ENCODE measurements at places on chromosomes 4 and X.

DNA sequence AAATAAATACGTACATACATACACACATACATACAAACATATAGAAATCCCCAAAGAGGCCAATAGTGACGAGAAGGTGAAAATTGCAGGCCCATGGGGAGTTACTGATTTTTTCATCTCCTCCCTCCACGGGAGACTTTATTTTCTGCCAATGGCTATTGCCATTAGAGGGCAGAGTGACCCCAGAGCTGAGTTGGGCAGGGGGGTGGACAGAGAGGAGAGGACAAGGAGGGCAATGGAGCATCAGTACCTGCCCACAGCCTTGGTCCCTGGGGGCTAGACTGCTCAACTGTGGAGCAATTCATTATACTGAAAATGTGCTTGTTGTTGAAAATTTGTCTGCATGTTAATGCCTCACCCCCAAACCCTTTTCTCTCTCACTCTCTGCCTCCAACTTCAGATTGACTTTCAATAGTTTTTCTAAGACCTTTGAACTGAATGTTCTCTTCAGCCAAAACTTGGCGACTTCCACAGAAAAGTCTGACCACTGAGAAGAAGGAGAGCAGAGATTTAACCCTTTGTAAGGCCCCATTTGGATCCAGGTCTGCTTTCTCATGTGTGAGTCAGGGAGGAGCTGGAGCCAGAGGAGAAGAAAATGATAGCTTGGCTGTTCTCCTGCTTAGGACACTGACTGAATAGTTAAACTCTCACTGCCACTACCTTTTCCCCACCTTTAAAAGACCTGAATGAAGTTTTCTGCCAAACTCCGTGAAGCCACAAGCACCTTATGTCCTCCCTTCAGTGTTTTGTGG is 180.7 kb downstream of the AR start:
- no peak overlapping the region for H3K27ac ChIP-seq
- H3K27me3 ChIP-seq = no peaks in the 10 kb centered on the region
- H3K4me3 ChIP-seq = no peak overlapping the region
- DNase-seq = no peak
- peaks cover 10% of the 10 kb centered on the region for H3K36me3 ChIP-seq
- H3K4me1 ChIP-seq = no peaks in the 10 kb centered on the region

- peaks cover 4% of the 10 kb centered on the region for H3K27me3 ChIP-seq
- no peak overlapping the region for H3K27ac ChIP-seq
- H3K4me1 ChIP-seq = no peaks in the 10 kb centered on the region
- no peak for DNase-seq
- no peaks in the 10 kb centered on the region for H3K36me3 ChIP-seq
Measured at GRCh38 chrX:29813174-29813573, 402.2 kb upstream of the MAGEB2 start.

- H3K4me3 ChIP-seq = no peak overlapping the region
- H3K27ac ChIP-seq = no peak overlapping the region
- no peaks in the 10 kb centered on the region for H3K4me1 ChIP-seq
- H3K36me3 ChIP-seq = no peaks in the 10 kb centered on the region
Measured at GRCh38 chr4:90317785-90318184, 190.6 kb downstream of the CCSER1 start.

GRCh38 chr4:18077808-18078207 is 56.3 kb upstream of the LCORL start:
- H3K27ac ChIP-seq = no peak overlapping the region
- DNase-seq = no peak
- no peaks in the 10 kb centered on the region for H3K4me1 ChIP-seq
- H3K27me3 ChIP-seq = no peaks in the 10 kb centered on the region
- no peak overlapping the region for H3K4me3 ChIP-seq

- H3K27me3 ChIP-seq = no peaks in the 10 kb centered on the region
- DNase-seq = no peak
- H3K4me1 ChIP-seq = no peaks in the 10 kb centered on the region
- no peaks in the 10 kb centered on the region for H3K36me3 ChIP-seq
- no peak overlapping the region for H3K27ac ChIP-seq
- H3K4me3 ChIP-seq = no peak overlapping the region
Measured at GRCh38 chrX:22268706-22269105, 4.0 kb upstream of the CBLL2 start.

DNA sequence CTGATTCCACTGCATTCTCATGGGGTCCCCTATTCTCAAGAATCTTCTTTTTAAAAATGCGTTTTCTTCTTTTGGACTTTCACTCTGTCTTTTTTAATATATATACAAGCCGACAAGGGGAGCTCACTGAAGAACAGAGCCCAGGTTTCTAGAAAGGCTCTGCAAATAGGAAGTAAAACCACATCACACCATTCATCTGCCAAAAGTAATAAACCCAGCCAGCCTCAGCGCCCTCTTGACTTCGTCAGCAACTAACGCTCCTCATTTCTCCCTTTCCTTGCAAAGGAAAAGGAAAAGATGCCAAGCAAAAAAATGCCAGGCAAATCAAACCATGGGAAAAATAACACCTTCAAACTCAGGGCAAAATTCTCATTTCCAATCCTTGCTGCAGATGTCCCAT is 136.4 kb downstream of the HHIP start:
- no peaks in the 10 kb centered on the region for H3K27me3 ChIP-seq
- H3K36me3 ChIP-seq = no peaks in the 10 kb centered on the region
- no peak overlapping the region for H3K27ac ChIP-seq

DNA sequence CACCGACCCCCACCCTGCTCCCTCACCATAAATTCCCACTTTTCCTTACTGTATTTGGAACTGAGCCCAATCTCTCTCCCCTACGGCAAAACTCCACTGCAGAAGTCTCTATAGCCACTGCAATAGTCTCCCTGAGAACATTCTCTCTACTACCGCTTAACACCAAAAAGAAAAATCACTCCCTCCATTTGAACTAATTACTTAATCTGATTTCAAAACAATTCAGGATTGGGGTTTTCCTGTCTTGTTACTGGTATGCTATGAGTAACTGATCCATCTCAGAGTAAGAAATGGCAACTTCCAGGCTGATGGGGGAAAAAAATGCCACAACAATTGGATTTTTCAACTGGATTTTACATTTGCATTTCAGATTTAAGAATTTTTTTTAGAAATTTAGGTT is 5.8 kb downstream of the PAPSS1 start:
- no peaks in the 10 kb centered on the region for H3K4me1 ChIP-seq
- H3K4me3 ChIP-seq = no peak overlapping the region
- H3K36me3 ChIP-seq = no peaks in the 10 kb centered on the region
- no peaks in the 10 kb centered on the region for H3K27me3 ChIP-seq
- DNase-seq = no peak
- H3K27ac ChIP-seq = no peak overlapping the region

DNA sequence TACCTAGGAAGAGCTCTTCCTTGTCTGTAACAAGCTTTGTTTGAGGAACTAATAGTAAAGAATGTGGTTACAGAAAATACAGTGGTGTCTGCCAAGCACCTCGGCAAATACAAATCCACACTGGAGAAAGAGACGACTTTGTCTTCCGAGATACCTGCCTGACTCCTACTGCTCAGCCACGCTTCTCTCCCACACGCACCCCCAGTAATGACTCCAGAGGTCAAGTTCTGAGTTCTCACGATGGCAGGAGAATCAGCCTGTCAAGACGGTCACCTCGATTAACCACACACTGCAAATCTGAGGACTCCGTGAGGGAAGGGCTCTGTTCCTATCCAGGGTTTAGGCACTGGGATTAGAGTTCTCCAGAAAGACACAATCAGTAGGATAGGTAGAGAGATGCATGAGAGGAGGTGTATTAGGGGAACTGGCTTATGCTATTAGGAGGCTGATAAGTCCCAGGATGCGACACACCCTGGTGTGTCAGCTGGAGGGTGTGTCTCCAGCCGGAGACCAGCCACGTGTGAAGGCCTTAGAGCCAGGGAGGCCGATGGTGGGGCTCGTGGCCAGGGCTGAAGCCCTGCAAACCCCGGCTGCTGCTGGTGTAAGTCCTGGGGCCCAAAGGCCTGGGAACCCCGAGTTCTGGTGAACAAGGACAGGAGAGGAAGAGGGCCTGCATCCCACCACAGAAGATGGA is 8.4 kb upstream of the TRIML2 start:
- H3K27ac ChIP-seq = no peak overlapping the region
- no peaks in the 10 kb centered on the region for H3K27me3 ChIP-seq
- no peak overlapping the region for H3K4me3 ChIP-seq
- no peaks in the 10 kb centered on the region for H3K36me3 ChIP-seq
- DNase-seq = no peak
- H3K4me1 ChIP-seq = no peaks in the 10 kb centered on the region

GRCh38 chr4:70365479-70365878 is 4.9 kb downstream of the SMR3A start:
- H3K27ac ChIP-seq = no peak overlapping the region
- no peak for DNase-seq
- no peaks in the 10 kb centered on the region for H3K4me1 ChIP-seq
- H3K27me3 ChIP-seq = no peaks in the 10 kb centered on the region
- H3K36me3 ChIP-seq = no peaks in the 10 kb centered on the region

DNA sequence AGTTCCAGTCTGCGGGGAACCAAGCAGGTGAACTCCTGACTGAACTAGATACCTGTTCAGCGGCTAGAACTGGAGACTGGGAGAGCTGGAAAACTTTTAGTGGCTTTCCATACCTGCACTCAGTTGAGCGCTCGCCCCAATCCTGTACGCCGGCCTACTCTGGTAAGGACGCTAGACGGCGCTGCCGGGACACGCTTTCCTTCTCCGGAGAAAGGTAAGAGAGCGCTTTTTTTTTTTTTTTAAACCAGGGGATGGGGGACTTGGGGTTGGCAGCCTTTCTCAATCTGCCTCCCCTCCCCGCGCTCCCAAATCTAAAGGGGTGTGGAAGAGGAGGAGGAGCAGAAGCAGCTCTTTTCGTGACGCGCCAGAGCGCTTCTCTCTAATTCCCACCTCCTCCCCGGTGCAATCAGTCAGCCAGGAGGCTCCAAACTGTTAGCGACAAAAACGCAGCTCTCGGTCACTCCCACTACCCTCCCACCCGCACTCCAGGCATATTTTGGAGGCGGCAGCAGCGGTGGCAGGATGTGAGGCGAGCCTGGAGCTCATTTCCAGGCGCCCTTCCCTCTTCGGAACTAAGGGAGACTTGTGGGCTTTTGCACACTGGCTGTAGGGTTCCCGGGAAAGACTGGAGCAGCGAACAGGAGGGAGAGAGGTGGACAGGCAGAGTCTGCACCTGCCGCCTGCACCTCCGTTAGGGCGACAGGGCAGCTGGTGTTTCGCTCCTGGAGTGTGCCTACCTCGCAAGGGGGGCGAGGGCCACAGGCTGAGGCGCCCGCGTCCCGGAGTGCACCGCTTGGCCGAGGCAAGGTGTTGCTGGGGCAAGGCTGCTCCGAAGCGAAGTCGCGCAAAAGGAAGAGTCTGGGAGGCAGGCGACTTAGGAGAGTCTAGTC is at the start of gene IL1RAPL2:
TSS of gene IL1RAPL2 (plus strand) at position 409 of the 890 bp plus-strand sequence.
- DNase-seq = peak; percentile 64
- no peaks in the 10 kb centered on the region for H3K36me3 ChIP-seq
- H3K4me1 ChIP-seq = no peaks in the 10 kb centered on the region
- H3K27ac ChIP-seq = no peak within 1 kb of the TSS

DNA sequence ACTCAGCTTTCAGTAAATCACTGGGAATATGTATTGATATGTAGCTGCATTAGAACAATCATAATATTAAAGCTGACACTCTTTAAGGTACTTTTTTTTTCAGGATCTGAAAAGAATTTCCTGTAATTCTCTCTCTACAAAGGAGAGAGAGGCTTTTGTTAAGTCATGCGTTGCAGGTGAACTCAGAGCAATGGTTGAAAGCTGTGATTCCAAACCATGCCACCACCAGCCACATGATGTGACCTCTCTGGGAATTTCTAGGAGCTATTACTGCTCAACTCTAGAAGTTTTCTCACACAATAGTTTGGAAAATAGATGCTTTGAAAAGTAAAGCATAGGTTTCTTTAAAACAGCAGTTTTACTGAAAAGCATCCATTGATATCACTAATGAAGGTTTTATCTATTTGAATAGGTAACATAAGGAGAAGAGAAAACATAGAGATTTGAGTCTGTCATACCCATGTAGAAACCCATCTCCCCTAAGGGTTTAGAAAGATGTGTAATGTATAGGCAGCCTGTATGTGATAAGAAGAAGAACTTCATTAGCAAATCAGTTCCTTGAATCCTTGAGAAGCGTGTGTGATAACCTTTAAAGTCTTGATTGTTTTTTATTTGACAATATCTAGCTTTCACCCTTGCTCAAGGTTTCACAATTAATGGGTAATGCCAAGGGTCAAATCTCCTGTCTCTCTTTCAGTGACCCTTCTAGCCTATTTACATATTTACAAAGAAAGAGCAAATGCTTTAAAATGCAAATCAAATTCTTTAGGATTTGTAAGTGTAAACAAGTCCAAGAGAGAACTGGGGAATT is 161.0 kb upstream of the ANKRD50 start:
- H3K27me3 ChIP-seq = no peaks in the 10 kb centered on the region
- H3K36me3 ChIP-seq = no peaks in the 10 kb centered on the region
- no peak for DNase-seq

- H3K27ac ChIP-seq = no peak overlapping the region
- H3K36me3 ChIP-seq = peaks cover 2% of the 10 kb centered on the region
- H3K27me3 ChIP-seq = no peaks in the 10 kb centered on the region
- H3K4me1 ChIP-seq = no peaks in the 10 kb centered on the region
- DNase-seq = no peak
- H3K4me3 ChIP-seq = no peak overlapping the region
Measured at GRCh38 chr4:38106311-38106710, 146.1 kb downstream of the PTTG2 start.

- H3K4me3 ChIP-seq = no peak overlapping the region
- H3K27ac ChIP-seq = no peak overlapping the region
- H3K27me3 ChIP-seq = no peaks in the 10 kb centered on the region
- no peak for DNase-seq
- no peaks in the 10 kb centered on the region for H3K4me1 ChIP-seq
Measured at GRCh38 chr4:97762115-97762512, 381.2 kb downstream of the STPG2 start.

DNA sequence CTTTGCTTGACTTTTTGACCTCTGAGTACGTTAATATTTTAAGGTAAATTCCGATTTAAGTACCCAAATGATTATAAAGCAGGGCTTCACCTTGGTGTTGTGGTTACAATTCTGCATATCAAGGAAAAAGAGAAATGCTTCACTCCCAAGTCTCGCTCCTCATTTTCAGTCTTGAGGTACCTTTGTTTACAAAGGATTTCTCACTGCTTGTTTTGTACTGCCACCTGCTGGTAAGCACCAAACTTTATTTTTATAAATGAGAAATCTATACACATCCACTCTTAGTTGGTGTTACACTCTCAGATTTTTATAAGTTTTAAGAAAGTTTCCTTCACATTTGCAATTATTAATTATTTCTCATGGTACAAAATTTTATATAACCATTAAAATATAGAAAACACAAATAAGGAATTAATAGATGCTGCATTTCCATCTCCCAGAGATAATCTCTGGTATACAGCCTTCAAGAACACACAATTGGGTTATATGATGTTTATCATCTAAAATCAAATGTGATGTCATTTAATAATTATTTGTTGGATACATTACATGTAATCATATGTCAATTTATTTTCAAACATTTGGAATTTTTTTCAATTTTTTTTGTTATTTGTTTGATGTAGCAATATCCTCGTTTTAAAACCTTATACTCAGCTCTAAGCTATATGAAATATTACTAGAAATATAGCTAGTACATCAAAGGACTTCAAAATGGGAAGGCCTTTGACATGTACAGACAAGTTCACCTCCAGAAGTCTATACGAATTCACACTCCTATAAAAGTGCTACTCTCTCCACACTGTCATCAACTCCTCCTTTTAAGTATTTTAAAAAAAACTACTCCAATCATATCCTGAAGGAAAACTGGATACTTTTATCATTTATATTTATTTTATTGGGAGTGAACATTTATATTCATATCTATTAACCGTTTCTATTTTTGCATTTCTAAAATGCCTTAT is 179.9 kb downstream of the KCNIP4 start:
- H3K27me3 ChIP-seq = no peaks in the 10 kb centered on the region
- DNase-seq = no peak
- H3K4me1 ChIP-seq = no peaks in the 10 kb centered on the region
- H3K36me3 ChIP-seq = no peaks in the 10 kb centered on the region
- no peak overlapping the region for H3K4me3 ChIP-seq
- no peak overlapping the region for H3K27ac ChIP-seq

Measured in right lobe of liver (tissue), 6 donors.